Left renal cortex interstitium (tissue), 4 donors: ENCODE measurements at places on chromosomes 12 and 14.

DNA sequence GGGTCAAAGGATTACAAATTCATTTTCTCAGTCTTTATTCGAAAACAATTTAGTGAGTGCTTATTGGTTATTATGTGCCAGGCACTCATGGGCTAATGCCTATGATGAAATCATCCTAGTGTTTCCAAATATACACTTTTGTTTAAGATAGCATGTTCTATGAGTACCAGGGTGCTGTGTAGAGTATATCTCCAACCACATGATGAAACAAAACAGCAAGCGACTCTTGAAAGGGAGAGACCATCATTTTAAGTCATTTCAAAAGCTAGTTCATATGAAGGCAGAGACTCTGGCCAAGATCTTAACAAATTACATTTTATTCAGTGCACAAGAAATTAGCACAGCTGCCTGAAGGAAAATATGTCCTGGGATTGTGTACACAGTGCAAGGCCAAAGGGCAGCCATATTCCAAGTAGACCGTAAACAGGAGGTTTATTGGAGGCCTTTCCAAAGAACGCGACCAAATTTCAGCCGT lies 204.2 kb downstream of the EFCAB11 start:
- DNase-seq = no peak

DNA sequence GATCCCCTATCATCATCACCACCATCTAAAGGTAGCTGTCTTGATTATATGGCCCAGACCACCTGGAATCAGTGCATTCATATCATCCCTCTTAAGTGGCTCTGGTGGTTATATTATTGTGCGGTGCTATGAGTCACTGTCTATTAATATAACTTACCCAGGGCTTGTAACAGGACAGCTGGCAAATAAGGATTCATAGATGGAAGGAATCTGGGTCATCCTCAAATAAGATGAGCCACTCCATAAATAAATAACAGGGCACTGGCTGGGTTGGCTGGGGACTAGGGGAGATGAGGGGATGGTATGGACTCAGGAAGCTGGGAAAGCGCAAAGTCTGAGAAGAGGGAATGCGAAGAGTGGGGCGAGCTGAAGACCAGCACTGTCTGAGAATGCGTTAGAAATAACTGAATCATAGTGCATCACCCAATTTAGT lies 216.1 kb downstream of the NUAK1 start:
- no peak for DNase-seq

GRCh38 chr12:131441638-131442336 lies 269.1 kb upstream of the SFSWAP start:
- DNase-seq = no peak

- DNase-seq = no peak
Observed at GRCh38 chr12:75482646-75483045, 2.1 kb downstream of the GLIPR1 start.

DNA sequence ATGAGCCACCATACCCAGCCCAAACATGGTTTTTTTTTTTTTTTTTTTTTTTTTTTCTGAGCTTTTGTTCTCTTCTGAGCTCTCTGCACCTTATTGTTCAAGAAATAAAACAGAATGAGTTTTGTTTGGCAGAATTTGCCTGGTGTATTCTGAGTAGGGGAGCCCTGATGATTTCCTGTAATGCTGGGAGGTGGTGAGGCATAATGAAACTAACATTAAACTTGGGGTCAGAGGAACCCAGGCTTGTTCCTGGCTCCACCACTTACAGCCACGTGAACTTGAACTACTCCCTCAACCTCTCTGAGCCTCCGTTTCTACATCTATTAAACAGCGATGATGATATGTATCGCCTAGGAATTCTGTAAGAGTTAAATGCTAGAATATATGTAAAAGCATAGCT lies 276.3 kb upstream of the CRY1 start:
- no peak for DNase-seq

GRCh38 chr12:68154779-68155178 lies 4.8 kb downstream of the IFNG start:
- DNase-seq = no peak

DNA sequence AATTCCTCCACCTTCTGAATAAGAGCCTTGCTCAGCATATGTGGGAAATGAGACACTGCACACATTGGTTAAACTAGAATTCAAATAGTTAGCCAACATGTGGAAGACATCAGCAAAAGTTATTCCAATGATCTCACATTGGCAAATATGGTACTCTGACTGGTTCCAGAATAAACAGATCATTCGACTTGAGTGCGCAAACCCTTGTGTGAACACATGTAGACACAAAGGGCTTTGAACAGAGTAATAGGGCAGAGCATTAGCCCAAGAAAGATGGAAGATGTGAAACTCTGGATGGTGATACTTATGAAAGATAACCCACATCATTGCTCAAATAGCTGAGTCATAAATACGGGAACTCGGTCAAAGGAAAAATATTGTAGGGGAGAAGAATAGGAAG lies 1133.4 kb upstream of the SEL1L start:
- DNase-seq = no peak

- DNase-seq = no peak
Observed at GRCh38 chr14:104297313-104297704, 158.9 kb downstream of the KIF26A start.

GRCh38 chr12:16359512-16360491 lies 12.4 kb downstream of the MGST1 start:
- DNase-seq = no peak

DNA sequence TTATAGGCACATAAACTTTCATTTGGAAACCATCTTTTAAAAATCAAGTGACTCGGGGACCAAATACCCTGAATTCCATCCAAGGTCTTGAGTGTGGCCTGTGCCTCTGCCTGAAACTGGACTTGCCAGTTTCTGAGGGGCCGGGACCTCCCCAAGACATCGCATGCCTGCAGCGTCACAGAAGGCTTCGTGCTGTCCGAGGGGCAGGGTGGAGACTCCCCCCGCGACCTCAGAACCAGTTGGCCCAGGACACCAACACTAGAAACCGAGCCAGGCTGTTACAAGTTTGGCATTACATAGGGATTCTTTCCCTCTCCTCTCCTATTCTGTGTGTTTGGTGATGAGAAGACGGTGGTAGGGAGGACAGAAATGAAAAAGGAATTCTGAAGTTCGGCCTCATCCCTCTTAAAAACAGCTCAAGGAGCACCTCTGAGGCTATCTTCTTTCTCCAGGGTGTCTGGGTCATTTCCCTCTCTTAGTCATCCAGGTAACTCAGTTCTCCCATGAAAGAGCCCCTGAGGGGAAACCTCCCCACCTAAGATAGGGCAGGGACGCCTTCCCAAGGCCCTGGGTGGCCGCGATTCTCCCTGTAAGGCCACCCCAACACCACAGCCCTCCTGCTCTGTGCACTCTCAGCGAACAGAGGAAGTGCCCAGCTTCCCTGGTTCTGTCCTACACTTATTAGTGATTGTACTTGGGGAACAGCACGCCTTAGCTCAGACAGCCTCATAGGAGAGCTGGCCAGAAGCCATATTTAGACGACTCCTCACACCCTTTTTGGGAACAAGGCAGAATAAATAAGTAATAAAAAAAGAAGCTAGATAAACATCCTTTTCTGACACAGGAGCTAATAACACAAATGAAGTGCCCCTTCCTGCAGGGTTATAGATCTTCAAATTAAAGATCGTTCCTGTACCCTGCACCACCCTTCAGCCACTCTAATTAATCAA lies 93.8 kb downstream of the BCL11B start:
- DNase-seq = no peak

DNA sequence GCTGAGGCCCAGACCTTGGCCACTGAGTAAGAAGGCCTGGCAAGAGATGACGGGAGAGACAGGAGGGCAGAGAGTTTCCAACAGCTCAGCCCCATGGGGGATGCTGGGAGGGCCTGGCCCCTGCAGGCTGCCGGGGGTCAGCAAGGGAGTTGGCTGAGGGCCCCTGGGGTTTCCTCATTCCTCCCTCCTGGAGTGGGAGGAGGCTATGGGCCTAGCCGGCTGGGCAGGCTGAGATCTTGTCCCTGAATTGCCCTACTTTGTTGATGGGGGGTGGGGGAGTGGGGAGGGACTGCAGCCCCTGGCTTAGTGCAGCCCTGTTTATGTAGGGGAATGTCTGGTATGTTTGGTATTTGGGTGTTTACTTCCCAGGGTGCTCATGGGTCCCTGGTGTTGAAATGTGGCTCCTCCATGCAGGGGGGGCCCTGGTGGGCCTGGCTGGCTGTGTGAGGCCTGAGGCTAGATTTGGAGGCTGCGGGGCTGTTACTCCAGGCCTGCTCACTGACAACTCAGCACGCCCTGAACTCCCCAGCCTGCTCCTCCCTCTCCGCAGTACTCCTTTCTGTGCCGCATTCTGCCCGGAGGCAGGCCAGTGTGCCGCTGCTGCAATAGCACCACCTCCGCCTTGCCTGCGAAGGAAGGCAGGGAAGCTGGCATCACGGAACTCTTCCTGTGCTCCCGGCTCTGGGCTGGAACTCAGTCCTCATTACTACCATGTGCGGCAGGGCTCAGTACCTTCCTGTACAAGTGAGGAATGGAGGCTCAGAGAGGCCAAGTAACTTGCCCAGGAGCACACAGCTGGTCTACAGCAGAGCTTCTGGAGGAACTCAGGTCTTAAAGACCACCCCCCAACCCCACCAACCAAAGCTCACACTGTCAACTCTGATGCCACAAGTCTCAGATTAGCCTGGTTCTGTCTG lies 25.3 kb downstream of the JDP2 start:
- peak; percentile 71 for DNase-seq

DNA sequence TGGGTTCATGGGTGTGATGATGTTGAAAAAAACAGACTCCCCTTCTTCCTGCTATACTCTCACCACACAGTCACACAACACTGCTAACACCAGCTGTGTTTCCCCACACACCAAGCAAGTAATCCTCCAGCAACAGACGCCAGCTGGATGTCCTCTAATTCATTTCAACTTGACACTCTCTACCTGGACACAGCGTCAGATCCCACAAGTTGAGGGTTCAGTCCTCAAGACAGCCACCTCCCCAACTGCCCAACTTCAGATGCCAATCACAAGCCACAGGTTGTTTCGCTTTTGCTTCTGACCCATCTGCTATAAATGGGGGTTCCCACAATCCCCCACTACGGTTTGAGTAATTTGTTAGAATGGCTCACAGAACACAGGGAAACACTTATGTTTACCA lies 49.3 kb downstream of the TMEM30B start:
- DNase-seq = no peak

GRCh38 chr14:54083549-54084239 lies 127.1 kb upstream of the BMP4 start:
- no peak for DNase-seq

- no peak for DNase-seq
Observed at GRCh38 chr14:56490379-56490778, 89.2 kb upstream of the TMEM260 start.

DNA sequence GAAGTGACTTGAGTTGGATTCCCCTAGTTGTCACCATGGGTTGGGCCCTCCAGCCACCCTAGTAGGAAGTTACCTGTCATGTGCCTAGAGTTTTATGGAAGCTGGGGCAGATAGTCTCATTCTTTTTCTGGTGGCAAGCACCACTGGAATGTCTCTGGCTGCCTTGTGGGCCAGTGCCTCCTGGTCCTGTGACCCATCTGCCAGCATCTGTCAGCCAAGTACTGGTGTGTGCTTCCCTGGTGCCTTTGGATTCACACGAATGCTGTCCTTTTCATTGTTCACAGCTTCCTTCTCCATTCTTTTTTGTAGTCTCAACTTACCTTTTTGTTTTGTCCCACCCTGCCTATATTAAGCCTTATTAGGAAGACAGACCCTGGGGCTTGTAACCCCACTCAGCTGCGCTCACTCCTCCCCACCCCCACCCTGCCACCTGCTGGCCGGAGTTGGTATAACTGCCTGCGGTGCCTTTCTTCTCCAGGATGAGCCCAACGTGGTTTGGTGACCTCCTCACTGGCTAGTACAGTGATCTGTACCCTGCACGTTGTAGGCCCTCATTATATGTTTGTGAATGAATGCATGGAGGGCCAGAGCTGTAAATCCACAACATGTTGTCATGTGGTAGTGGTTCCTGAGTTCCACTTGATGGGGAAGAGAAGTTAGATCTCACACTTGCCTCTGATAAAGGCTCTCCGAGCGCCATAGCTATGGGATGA lies 125.7 kb downstream of the TSPAN9 start:
- DNase-seq = no peak

DNA sequence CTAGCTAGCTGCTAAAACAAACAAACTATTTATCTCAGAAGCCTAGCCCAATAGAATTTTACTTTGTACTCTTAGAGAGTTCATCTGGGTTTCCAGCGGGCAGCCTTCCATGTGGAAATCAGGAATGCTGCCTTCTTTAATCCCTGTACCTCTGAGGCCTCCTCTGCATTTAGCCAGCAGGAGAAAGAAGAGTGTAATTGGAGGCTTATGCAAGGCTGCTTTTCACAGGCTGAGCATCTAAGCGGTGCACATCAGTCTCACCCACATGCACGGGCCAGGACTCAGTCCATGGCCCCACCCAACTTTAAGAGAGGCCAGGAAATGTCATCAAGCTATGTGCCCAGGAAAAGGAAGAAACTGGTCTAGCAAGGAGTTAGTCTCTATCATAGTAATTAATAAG lies 14.0 kb upstream of the PTGDR start:
- DNase-seq = no peak

- DNase-seq = no peak
Observed at GRCh38 chr12:28083840-28084678, 106.2 kb upstream of the CCDC91 start.

DNA sequence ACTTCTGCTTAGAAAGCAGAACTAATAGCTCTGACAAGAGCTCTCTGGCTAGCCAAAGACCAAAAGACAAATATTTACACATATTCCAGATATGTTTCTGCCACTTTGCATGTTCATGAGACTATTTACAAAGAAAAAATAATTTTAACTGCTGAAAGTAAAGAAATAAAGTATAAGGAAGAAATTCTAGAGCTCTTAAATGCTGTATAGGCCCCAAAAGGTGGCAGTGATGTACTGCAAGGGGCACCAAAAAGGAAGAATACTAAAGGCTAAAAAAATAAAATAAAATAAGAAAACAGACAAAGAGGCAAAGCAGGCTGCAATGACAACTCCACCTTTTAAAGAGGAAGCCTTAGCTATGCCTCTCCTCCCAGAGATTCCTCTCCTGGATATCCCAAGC lies 23.0 kb downstream of the KLRK1 start:
- DNase-seq = no peak

DNA sequence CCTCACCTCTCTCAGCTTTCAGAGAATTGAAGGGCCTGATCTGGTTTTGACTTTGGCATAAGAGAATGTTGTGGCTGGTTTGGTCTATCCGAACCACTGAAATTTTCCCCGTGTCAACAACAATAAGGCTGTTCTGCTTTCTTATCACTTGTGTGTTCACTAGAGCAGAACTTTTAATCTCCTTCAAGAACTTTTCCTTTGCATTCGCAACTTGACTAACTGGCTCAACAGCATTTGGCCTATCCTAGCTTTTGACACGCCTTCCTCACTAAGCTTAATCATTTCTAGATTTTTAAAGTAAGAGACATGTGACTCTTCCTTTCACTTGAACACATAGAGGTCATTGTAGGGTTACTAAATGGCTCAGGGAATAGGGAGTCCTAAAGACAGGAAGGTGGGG lies 25.9 kb upstream of the EDDM3A start:
- DNase-seq = peak; percentile 50

- DNase-seq = no peak
Observed at GRCh38 chr12:120618954-120619615, 21.3 kb upstream of the CABP1 start.

DNA sequence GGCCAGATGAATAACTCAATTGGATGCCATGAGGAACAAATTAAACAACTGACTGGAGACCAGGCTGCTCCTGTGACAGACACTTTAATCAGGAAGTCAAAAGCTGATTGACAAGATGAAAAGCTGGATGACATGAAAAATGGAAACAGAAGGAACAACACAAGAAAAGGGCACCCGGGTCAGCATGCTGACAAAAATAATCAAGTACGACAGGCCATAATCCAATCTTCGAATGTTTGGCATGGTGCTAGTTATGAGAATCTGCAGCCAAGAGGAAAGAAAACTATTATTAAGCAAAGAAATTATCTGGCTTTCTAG lies 544.7 kb downstream of the ETNK1 start:
- no peak for DNase-seq
